ENCODE measurements at places on chromosomes 11 and 22. TPM values are rescaled to one million over a fixed set of nuclear protein-coding genes. Genes with fewer than 3 reads are reported as not detected.
A peak's percentile ranks its signal among the peaks of the same experiment; 100 is the strongest.

F2 gene
- total RNA-seq = not detected

DNA sequence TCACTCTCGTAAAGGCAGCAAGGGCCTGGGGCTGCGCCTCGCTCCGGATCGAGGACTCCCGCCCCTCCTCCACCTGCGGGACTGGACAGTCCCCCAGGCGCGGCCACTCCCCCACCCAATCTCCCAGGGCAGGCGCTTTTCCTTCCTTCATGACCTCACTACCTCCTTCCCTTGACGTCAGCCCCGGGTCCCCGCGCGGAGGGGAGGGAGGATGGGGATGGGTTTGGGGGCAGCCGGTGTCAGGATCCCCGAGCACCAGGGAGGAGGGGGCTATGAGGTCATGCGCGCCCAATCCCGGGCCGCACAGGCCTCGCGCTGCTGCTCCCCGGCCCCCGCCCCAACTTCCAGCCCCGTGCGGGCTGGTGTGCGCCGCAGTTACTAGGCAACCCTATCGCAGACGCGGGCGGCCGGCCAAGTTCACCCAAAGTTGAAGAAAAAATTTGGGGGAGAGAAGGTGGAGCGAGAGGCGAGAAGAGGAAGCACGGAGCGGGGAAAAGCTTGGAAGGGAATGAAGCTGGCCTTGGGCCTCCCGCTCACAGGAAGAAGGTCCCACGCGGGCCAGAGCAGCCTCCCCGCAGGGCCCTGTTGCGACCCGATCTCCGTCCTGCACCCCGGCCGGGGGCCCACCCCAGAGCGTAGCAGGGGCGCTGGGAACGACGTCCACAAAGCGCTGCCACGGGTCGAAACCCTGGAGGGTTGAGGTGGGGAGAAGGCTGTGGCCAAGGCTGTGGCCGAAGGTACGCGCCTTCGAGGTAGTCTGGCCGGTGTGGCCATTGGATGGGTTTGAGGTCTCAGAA, 8.3 kb downstream of the WT1 start:
- peaks cover 11% of the 10 kb centered on the region for H3K4me1 ChIP-seq
- H3K27me3 ChIP-seq = peaks cover 72% of the 10 kb centered on the region
- H3K36me3 ChIP-seq = no peaks in the 10 kb centered on the region

GRCh38 chr11:87560352-87560751, 522.6 kb downstream of the TMEM135 start:
- no peak for DNase-seq
- no peak overlapping the region for H3K27ac ChIP-seq
- no peaks in the 10 kb centered on the region for H3K27me3 ChIP-seq
- H3K4me3 ChIP-seq = no peak overlapping the region
- no peaks in the 10 kb centered on the region for H3K36me3 ChIP-seq
- no peaks in the 10 kb centered on the region for H3K4me1 ChIP-seq

- no peaks in the 10 kb centered on the region for H3K27me3 ChIP-seq
- no peak for DNase-seq
- H3K4me3 ChIP-seq = no peak overlapping the region
- peaks cover 15% of the 10 kb centered on the region for H3K4me1 ChIP-seq
- peaks cover 13% of the 10 kb centered on the region for H3K36me3 ChIP-seq
- H3K27ac ChIP-seq = no peak overlapping the region
These were observed 52.0 kb upstream of the SUSD2 start for GRCh38 chr22:24129263-24129651.

DNA sequence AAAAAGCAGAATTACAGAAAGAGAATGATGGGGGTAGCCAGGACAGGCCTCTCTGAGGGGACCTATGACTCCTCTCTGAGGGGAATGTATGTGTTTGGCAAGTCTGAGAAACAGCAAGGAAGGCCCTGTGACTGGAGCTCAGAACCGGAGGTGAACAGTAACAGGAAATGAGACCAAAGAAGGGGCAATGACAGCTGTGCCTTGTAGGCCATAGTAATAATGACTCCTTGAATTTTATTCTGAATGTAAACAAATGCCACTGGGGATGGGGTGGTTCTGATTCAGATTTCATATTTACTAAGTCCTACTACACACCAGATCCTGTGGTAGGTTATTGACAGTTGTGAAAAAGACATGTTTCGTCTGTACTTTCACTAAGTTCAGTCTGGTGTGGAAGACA, 52.8 kb upstream of the APOA1 start:
- H3K36me3 ChIP-seq = peaks cover 15% of the 10 kb centered on the region
- H3K4me1 ChIP-seq = peaks cover 12% of the 10 kb centered on the region
- peak; percentile 57 for DNase-seq
- no peaks in the 10 kb centered on the region for H3K27me3 ChIP-seq
- peak overlapping the region; percentile 9 for H3K27ac ChIP-seq
